Osteoblast (primary cell): ENCODE measurements at places on chromosomes 13 and 19. TPM values are rescaled to one million over a fixed set of nuclear protein-coding genes. Genes with fewer than 3 reads are reported as not detected.

DNA sequence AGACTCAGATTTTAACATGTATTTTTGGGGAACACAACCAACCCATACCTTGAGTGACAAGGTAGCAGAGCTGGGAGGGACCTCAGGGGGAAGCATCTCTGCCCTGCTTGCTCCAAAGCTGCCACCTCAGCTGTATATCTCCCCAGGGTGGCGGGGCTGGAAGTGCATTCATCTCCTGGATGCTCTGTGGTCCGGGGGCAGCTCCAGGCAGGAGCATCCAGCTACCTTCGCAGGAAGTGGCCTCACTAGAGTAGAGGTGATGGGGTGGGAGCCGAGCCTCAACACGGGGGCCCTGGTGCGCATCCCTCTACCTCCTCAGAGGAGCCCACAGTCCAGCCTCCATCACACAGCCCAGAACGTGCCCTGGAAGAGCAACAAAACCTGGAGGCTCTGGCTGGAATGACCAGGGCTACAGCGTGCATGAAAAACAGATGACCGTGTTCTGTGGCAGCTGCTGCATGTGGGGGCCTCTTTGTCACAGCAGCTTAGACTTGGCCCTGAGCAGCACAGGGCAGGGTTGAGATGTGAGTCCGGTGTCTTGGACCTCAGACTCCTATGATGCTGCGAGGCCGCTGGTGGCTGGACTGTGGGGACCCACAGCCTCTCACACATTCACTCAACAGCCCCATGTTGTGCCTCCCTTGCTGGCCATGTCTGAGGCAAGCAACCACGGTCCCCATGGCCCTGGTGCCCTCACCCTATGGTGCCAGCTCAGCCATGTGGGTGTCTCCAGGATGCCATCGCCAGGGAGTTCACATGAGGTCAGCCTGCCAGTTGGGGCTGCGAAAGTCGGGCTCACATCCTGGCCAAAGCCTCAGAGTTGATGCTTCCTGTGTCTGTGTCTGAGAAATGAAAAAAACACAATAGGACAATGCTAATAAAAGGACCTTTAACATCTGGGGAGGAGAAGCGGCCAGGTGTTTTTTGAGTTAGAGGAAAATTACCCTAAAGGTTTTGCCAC is 17.1 kb upstream of the GAS6 start:
- DNase-seq: peak; percentile 90

DNA sequence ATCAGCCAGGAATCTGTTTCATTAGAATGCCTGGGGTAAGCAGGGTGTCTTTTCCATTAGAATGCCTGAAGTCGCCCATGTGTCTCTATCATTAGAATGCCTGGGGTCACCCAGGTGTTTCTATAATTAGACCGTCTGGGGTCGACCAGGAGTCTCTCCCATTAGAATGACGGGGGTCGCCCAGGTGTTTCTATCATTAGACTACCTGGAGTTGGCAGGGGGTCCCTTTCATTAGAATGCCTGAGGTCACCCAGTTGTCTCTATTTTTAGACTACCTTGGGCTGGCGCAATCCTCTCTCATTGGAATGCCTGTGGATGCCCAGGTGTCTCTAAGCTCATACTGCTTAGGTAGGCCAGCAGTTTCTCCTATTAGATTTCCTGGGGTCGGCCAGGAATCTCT is 1447.6 kb downstream of the UQCRFS1 start:
- DNase-seq: no peak

DNA sequence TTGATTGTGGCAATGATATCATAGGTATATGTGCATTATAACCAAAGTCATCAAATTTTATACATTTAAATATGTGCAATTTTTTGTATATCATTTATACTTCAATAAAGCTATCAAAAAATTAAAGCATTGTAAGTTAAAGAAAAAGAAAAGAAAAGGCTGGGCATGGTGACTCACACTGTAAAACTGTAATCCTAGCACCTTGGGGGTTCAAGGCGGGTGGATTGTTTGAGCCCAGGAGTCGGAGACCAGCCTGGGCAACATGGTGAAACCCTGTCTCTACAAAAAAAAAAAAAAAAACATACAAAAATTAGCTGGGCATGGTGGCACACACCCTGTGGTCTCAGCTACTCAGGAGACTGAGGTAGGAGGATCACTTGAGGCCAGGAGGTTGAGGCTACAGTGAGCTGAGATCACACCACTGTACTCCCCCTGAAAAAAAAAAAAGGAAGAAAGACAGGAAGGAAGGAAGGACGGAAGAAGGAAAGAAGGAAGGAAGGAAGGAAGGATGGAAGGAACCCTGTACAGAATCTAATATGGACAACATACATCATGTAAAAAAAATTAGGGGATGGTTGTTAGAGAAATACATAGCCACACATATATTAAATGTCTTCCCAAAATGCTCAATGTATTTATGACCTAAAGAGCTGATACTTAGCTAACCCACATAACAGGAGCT is 21.7 kb upstream of the SLC25A30 start:
- no peak for DNase-seq

- DNase-seq: no peak
These were observed 166.2 kb downstream of the ZIC5 start for GRCh38 chr13:99805361-99805760.

DNA sequence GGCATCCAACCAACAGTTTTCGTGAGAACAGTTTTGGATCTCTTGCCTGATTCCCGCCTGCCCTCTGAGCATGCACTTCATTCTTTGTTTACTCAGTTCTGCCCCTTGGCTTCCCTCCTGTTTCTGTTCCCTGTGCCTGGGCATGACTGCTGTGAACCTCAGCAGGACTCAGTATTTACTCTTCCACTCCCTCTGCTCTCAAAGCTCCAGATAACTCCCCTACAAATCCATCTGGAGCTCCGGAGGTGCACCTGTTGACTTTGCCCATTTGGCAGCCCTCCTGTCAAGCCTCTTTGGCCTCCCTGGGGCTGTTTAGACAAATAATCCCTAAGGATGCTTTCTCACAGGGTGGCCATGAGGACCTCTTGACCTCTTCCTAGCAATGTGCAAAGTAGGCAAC is 34.2 kb upstream of the ARGLU1 start:
- DNase-seq: no peak

DNA sequence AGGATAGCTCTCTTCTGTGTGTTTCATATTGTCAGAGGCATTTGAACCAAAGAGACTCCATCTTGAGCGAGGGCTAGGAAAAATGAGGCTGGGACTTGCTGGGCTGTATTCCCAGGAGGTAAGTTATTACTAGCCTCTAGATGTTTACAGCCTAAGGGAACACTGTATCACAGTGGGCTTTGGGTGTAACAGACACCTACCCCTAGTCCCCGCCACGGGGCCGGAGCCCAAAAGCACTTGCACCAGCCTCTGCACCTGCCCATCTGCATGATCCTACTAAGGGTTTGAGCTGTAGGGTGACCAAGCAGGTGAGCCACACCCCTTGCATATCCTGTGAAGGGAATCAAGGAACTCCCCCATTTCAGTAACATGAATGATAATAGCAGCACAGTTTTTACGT is 1972.2 kb downstream of the OLFM4 start:
- no peak for DNase-seq

- DNase-seq: peak; percentile 96
These were observed at the start of gene ZBTB32 for GRCh38 chr19:35704218-35704617. Gene ZBTB32 (plus strand): TSS chr19:35704558. CDS start chr19:35714627, 10,069 bp downstream.

- no peak for DNase-seq
These were observed 83.0 kb downstream of the FLT1 start for GRCh38 chr13:28411831-28412353.

KLK3 gene
- not detected in 2 replicates for total RNA-seq

DLL3 gene
- total RNA-seq: under 0.01 TPM in 1 of 2 replicates, not detected in the other

LILRB1 gene
- not detected in 2 replicates for total RNA-seq
